SK-MEL-5 (cell line): ENCODE measurements at places on chromosomes 13 and 19. TPM values are rescaled to one million over a fixed set of nuclear protein-coding genes. Genes with fewer than 3 reads are reported as not detected.

The PVR gene
- 56.0 and 56.4 TPM in 2 replicates for total RNA-seq

The IL4I1 gene
- 0.13 TPM in 1 of 2 replicates, not detected in the other for total RNA-seq

The ZNF730 gene
- 0.08 and 0.27 TPM in 2 replicates for total RNA-seq

The PROZ gene
- not detected in 2 replicates for total RNA-seq

The ALOX5AP gene
- 0.24 TPM in 1 of 2 replicates, not detected in the other for total RNA-seq

The ZNF132 gene
- 0.16 and 0.35 TPM in 2 replicates for total RNA-seq

The RNF225 gene
- not detected in 2 replicates for total RNA-seq

The LILRA1 gene
- not detected in 2 replicates for total RNA-seq

The RFPL4AL1 gene
- not detected in 2 replicates for total RNA-seq

The GAPDHS gene
- 3.2 and 3.6 TPM in 2 replicates for total RNA-seq

The ZNF556 gene
- 0.05 TPM in 1 of 2 replicates, not detected in the other for total RNA-seq

The HSH2D gene
- total RNA-seq, result not detected in 2 replicates

The PLIN4 gene
- 0.05 TPM in 2 replicates for total RNA-seq

The MBD3L2 gene
- not detected in 2 replicates for total RNA-seq

The TSKS gene
- total RNA-seq, result not detected in 2 replicates
